Aortic smooth muscle cell (primary cell): ENCODE measurements at places on chromosomes 5 and 9. TPM values are rescaled to one million over a fixed set of nuclear protein-coding genes. Genes with fewer than 3 reads are reported as not detected.

The MORN5 gene
- total RNA-seq, result not detected in 2 replicates

The SLC36A2 gene
- not detected in 2 replicates for total RNA-seq

The NMUR2 gene
- total RNA-seq, result not detected in 2 replicates

The C9 gene
- 0.25 TPM in 1 of 2 replicates, not detected in the other for total RNA-seq

The SARDH gene
- 2.5 and 7.4 TPM in 2 replicates for total RNA-seq

The GOLGA1 gene
- 15.1 and 18.3 TPM in 2 replicates for total RNA-seq

The OTULINL gene
- total RNA-seq, result not detected in 2 replicates

The MED27 gene
- 14.8 and 18.1 TPM in 2 replicates for total RNA-seq
